ENCODE measurements at places on chromosomes 7 and 10.

DNA sequence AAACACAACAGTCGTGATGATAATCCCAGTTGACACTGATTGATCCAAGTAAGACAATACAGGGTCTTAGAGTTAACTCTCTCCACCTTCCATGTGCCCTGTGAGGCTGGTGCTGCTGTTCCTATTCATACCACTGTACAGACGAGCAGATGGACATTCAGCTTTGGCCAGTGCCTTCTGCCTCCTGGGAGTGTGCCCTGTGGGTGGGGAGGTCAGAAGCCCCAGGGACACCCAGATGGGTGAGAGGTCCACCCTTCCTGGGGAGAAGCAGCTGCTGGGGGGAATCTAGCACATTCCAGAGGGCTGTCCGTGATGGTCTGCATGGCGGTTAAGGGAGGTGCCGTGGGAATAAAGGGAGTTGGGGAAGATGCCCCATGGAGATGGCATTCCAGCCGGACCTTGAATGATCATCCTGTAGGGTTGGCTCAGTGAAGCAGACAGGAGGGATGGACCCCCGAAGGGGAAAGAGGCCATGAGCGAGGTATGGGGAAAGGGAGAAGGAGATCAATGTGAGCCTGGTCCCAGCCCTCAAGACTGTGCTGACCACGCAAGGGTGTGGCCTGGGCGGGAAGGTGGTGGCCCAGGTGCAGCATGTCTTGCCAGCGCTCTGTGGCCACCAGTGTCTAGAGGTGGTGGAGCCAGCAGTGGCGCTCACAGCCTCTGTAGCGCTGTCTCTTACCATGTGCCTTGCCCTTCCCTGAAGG lies 74.0 kb downstream of the ADCY1 start:
- DNase-seq, result no peak

GRCh38 chr7:2860627-2861133 lies 16.6 kb upstream of the GNA12 start:
- DNase-seq, result no peak

DNA sequence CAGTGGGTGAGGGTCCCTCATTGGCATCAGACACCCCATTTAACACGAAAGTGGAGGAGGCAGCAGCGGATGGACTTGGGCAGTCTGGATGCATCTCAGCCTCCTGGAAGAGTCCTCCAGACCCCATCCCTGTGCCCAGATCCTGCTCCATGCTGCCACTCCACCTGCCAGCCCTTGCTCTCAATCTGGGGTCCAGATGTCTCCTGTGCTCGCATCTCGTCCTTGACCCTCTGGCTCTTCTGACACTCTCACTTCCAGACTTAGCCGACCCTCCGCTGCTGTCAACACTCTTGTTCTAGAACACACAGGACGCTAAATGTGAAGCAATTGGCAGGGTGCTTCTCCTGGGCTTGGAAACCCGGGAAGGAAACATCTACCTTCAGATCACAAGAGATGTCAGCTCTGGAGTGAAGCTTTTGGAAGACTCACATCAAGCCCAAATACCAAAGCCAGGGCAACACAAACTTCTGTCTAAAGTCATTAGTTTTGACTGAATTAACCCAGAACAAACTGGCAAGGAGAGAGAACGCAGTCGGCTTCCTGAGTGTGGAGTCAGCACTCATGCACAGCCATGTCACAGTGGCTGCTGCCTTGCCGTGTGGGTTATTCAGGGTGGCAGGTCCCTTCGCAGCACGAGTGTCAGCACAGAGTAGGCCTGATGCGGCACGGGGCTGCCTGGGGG lies 379.1 kb downstream of the TCERG1L start:
- no peak for DNase-seq

DNA sequence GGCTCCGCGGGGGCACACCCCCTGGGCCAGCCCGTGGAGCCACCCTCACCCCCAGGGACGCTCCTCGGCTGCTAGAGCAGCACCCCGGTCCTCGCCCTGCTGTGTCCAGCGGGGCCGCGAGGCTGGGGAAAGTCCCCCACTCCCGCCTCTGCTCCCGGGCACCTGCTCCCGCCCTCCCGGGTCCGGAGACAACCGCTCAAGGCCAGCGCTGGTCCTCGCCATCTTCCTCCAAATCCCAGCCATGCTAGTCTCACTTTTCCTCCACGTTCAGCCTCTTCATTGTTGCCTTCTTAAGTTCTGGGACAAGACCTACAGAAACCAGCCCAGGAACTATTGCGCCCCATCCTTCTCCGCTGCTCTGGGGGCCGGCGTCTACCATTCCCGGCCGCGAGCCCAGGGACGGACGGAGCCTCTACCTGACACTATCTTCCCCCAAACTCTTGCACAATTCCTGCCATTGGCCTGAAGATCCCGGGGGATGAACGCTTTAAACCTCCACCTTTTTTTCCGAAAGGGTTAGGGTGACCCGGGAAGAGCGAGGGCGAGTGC lies 4.8 kb upstream of the KCP start:
- DNase-seq, result no peak

DNA sequence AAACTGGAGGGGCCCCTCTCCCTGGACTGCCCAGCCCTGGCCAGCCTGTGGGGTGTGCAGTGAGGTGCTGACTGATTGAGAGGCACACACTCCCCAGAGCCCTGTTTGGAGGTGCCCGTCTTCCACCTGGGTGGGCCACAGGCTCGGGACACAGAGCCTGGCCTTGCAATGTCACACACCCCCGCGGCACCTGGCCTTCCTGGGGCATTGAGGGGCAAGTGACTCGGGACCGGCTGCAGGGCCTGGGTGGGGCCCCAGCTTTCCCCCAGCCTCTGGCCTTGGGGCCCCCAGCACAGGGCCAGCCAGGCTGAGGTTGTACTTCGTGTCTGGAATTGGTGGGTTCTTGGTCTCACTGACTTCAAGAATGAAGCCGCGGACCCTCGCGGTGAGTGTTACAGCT lies 13.9 kb upstream of the NKX6-2 start:
- DNase-seq, result no peak

GRCh38 chr10:90372451-90372850 lies 485.4 kb downstream of the HTR7 start:
- no peak for DNase-seq

GRCh38 chr10:51447119-51447518 lies 252.3 kb downstream of the CSTF2T start:
- DNase-seq, result no peak

DNA sequence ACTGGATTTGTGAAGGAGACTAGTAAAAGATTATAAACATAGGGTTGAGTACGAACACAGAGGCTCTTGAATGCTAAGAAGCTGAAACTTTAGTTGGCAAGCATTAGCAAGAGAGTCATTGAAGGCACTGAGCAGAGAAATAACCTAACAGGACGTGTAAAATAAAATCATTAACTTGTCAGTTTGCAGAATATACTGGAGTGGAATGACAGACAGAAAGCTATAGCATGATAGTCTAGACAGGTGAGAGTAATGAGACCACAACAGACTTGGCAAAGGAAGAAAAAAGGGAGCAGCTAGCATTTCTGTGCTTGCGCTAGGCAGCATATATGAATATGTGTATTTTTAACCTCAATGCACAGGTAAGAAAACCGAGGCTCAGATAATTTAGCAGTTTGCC lies 30.8 kb downstream of the MINDY3 start:
- no peak for DNase-seq

DNA sequence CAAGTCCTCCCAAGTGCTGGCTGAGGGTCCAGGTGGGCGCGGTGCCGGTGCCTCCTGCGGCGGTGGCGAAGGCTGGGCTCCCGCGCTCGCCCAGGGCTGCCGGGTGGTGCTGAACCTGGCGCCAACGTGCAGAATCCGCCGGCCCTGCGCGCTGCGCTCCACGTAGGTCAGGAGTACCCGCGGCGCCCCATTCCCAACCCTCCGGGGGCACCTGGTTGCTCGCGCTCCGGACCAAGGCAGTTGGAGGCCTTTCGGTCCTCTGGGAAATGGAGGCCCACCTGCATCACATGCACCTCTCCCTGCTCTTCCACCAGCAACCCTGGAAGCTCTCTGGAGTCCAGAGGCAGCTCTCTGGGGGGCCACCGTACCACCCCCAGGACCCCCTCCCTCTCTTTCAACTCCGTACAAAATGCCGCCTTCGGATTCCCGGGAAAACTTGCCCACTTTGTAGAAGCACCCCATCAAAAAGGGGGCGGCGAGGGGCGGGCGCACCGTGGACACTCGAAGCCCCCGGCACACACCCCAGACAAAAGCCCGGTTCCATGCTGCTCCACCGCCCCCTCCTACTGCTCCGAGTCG lies 745 bp downstream of the SLC16A9 start:
- DNase-seq, result no peak

- no peak for DNase-seq
These were observed at the start of gene C10orf53 for GRCh38 chr10:49679480-49679893. Gene C10orf53 (plus strand): TSS chr10:49679651. CDS start chr10:49679698, 47 bp downstream.

- peak; percentile 89 for DNase-seq
These were observed 127.4 kb downstream of the UBE2H start for GRCh38 chr7:129825209-129825970.
